Activated CD4-positive, alpha-beta T cell treated with anti-CD3 and anti-CD28 coated beads, Interleukin-2, amount 50 U/mL, for 4 hours (primary cell): ENCODE measurements at places on chromosomes 1 and 21.
A peak's percentile ranks its signal among the peaks of the same experiment; 100 is the strongest.

DNA sequence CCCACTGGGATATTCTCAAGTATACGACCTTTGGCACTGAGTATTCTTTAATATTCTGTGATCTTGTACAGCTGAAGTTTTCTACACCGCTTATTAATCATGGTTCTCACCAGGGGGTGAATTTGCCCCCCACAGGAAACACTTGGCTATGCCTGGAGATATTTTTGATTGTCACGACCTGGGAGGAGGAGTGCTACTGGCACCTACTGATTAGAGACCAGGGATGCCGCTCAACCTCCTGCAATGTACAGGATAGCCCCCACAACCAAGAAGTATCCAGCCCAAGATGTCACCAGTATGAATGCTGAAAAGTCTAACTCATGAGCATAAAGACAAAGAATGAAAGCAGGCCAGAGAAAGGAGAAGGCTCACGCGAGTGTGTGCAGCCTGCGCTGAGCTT is 13.7 kb downstream of the REG4 start:
- no peak for DNase-seq

DNA sequence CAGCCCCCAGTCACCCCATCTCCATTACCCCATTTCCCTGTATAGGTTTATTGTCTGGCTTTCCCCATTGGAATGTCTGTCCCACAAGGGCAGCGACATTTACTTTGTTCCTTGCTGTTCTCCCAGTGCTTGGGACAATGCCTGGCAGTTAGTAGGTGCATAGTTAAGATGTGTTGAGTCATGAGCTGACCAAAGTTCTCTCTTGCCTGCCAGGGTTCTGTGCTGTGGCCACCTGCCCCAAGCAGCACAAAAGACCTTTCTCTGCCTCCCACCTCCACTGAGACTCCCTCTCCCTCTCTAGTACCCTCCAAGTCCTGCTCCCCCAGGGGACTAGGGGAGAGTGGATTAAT is 40.0 kb downstream of the TMCO4 start:
- no peak for DNase-seq

GRCh38 chr1:37767488-37767887 is 2.6 kb upstream of the EPHA10 start:
- no peak for DNase-seq

DNA sequence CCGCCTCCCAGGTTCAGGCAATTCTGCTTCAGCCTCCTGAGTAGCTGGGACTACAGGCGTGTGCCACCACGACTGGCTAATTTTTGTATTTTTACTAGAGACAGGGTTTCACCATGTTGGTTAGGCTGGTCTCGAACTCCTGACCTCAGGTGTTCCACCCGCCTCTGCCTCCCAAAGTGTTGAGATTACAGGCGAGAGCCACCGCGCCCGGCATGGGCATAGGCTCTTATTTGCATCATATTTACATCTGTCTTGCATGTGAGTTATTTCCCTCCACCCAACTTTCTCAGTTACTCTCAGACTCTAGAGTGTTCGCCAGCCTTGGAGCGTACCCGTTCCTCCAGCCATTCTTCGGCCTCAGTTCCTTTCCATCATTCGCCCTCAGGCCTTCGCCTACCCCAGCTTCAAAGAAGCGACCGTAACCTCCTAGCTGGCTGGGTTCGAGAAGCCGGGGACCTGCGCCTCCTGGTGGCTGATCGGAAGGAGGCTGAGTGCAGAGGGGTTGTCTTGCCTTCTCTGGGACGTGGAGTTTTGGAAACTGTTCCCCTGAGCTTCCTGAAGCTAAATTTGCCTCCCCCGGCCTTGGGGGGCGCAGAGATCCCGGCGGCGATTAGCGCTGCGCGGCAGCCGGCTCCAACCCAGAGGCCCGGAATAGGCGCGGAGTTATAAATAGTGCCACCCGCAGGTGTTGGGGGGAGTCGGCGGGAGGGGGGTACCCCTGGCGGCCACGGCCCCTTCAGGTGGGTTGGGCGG is 3.6 kb upstream of the ZBTB7B start:
- peak; percentile 67 for DNase-seq

DNA sequence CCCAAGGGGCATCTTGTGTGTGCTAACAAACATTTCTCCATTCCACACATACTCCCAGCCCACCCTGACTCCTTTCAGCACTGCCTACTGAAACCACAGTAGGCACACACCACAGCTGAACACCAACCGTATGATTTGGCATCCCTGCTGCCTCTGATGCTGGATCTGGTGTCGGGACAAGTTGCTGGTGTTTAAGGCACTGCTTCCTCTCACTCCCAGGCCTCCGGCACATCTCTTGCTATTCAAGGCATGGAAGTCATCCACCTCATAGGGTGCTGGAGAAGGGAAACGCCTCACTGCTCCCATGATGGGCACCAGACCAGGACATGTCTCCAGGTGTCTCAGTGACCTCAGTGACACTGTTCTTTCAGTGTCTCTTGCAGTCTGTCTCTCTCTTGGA is 2.4 kb upstream of the ITLN2 start:
- no peak for DNase-seq

DNA sequence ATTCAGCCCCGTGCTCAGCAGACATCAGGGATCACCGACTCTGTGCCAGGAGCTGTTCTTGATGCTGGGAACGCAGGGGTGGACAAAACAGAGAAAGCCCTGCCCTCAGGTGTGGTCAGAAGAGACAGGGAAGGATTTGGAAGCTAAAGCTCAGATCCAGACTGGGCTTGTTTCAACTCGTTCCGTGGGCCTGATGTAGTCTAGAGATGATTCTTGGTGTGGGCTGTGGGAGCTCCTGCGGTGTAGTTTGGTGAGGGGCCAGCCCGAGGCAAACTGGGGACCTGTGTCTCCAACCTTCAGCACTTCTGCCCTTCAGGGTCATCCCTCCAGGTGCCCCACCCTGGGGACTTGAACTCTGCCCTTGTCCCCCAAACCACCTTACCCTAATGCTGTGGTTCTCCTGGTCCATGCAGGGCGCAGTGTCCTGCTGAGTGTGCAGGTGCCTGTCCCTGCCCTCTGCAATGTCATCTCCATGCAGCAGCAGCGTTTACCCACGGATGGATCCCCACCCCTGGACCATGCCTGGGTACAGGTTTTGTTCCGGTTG is 17.3 kb upstream of the ABCG1 start:
- no peak for DNase-seq

- DNase-seq, result no peak
These were observed 316.9 kb upstream of the ADGRL4 start for GRCh38 chr1:79323239-79324025.

DNA sequence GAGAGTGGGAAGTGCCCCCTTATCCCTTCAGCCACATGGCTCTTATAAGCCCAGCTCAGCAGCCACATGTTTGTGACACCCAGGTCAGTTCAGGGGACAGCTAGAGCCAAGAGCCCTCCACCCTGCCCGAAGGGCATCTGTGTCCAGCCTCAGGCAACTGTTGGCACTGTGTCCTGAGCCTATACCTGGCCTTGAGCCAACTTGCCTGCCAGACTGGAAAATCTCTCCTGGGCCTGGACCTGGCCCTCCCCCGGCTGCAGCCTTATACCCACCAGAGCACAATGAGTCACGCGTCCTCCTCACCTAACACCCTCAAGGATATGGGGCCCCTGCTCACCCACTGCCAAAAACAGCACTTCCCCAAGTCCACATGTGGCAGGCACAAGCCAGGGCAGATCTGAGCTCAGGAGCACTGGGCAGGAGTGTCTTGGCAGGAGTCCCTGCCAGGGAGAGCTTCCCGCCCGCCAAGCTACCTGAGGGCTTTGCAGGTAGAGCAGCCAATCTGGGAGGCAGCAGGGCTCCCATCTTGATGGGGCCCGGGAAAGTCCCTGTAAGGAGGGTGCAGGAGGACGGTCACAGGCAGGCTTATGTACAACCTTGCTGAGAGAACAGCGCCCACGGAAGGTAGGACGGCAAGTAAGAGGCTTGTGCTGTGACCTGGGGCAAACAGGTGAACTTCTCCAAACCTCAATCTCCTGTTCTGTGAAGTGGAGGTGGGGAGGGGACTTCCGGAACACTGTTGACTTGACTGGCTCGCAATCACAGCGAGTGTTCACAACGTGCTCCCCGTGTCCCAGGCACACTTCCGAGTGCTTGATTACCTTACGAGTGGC is 19.8 kb upstream of the HSPG2 start:
- peak; percentile 52 for DNase-seq

- no peak for DNase-seq
These were observed 96.3 kb downstream of the ARHGEF10L start for GRCh38 chr1:17635811-17636210.

- DNase-seq, result no peak
These were observed 570 bp upstream of the VASH2 start for GRCh38 chr1:212949771-212950170.

GRCh38 chr1:99647490-99647889 is 1.6 kb downstream of the PALMD start:
- DNase-seq, result no peak

DNA sequence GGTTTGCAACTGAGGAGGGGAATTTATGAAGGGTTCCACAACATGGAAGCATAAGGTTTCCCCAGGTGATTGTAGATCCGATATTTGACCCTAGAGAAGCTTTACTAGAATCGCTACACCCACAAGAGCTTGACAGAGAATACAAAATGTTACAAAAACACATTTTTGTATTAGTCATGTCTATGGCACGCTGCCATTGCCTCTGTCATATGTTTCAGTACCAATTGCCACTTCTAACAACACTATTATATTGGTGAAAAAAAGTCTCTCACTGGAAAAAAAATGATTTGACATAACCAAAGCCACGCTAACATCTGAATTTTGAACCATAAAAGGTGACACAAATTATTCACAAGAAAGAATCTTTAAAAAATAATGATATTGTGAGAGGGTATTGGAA is 214.5 kb downstream of the KCNT2 start:
- no peak for DNase-seq

- no peak for DNase-seq
These were observed 268.8 kb upstream of the CSF3R start for GRCh38 chr1:36751525-36751924.

DNA sequence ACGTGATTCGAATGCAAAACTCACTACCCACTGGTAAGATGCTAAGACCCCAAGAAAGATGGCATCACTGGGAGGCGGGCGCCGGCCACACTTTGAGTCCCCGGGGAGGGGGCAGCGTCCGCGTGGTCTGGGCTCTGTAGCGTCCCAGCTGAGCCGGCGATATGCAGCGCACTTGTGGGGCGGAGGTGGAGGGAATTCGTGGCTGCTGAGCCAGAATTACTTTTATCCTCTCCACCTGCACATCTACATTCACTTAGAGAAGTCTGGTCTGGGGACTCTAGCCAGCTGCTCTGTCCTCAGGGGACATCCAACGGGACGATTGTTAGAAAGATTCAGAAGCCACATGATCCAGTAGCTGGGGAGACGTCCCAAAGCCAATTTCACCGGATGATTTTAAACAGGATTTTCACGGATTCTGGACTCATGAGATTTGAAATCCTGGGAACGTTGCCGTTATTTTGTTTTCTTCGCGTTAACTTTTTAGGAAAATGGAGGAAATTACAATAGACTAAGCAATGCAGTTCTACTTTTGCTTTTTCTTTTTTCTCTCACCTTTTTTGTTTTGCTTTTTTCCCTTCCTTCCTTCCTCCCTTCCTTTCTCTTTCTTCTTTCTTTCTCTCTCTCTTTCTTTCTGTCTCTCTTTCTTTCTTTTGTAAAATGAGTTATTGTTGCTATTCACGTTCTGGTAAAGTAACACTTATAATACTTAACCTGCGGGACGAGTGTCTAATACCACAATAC is 1.3 kb downstream of the JAM2 start:
- DNase-seq, result peak; percentile 0

DNA sequence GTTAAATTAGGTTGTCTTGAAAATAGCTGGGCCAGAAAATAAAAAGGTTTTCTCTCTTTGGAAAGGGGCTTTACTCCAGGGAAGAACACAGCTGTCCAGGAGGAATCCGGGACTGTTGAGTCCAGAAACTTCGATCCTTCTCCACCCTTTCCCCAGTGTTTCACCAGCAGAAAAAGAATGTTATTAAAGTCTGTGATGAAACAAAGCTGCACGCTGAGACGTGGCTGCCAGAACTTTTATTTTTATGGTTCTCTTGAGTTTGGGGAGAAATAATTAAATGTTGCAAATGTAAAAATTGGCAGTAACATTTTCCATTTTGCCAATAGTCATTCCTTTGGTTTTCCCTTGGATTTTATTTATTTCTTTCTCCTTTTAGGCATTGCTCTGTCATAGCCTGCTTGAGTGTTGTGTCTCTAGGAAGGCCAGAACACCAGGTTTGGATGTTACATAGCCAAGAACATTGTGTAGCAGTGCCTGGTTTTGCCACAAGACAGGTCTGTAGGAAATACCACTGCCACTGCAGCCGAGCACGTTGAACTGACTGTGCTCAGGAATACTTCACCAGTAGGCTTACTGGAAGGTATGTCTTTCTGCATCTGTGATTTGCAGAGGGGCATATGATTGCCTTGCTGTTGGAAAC is 87.4 kb downstream of the ROR1 start:
- no peak for DNase-seq

GRCh38 chr1:42420911-42421585 is 34.8 kb downstream of the ZMYND12 start:
- no peak for DNase-seq

DNA sequence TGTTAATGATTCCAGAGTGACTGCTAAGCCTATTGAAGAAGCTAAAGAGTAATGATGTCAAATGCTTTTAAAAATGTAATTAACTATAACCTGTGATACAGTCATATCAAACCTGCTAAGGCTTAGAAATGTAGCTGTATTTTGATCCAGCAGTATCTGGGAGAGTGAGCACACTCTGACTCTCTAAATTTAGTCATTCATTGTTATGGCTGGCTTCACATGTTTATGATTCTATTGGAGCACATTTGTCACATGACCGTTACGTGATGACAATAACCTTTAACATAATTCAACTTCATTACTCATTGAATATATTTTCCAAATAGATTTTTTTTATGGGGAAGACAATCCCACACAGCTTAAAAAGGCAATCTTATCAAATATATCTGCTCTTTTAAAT is 587.1 kb downstream of the LMO4 start:
- no peak for DNase-seq

DNA sequence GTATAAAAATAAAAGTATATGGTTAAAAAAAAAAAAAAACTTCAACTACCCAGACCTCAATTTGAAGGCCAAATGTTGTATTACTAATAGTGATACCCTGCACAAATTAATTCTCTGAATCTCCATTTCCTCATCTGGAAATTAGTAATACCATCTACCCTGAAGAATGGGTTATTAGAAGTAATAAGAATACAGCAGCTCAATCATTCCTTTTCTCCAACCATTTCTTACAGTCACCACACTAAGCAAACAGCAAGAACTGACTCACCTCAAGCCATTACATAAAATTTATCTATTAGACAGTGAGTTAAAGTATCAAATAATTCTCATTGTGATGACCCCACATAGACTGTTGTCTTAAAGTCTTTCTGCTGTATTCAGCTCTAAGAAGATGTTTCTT is 39.6 kb downstream of the RERE start:
- no peak for DNase-seq

DNA sequence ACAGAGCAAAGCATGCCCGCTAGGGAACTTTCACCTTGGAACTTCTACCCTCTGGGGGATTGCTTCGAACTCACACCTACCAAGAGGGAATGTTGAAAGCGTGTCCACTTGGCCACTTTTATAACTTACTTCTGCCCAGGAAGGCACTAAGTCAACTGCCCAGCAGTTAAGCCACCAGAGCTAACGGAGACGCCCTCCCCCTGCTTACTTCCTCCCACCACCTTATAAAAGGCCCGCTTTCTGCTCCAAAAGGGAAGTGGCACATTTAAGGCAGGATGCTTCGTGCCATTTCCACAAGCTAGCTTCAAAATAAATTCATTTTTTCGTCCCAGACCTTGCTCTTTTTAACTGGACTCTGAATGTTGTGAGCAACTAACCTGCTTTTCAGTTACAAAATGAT is 3.2 kb upstream of the AK2 start:
- no peak for DNase-seq

GRCh38 chr1:235952950-235953615 is 86.4 kb upstream of the LYST start:
- no peak for DNase-seq

GRCh38 chr1:198699167-198700015 is 60.6 kb downstream of the PTPRC start:
- DNase-seq, result peak; percentile 76
